ENCODE measurements at places on chromosomes 6 and 20.
A peak's percentile ranks its signal among the peaks of the same experiment; 100 is the strongest.

- no peaks in the 10 kb centered on the region for H3K36me3 ChIP-seq
- H3K27me3 ChIP-seq, result no peaks in the 10 kb centered on the region
- H3K27ac ChIP-seq, result no peak overlapping the region
- no peaks in the 10 kb centered on the region for H3K4me1 ChIP-seq
Measured at GRCh38 chr20:13325033-13325432, 104.0 kb downstream of the ISM1 start.

DNA sequence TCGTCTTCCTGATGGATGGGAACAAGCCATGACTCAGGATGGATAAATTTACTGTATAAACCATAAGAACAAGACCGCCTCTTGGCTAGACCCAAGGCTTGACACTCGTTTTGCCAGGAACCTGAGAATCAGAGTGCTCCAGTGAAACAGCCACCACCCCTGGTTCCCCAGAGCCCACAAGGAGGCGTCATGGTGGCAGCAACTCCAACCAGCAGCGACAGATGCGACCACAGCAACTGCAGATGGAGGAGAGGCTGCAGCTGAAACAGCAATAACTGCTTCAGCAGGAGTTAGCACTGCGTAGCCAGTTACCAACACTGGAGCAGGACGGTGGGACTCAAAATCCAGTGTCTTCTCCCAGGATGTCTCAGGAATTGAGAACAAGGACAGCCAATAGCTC, 100.9 kb upstream of the SAMD5 start:
- H3K27me3 ChIP-seq, result no peaks in the 10 kb centered on the region
- H3K4me3 ChIP-seq, result no peak overlapping the region
- no peak for DNase-seq
- no peaks in the 10 kb centered on the region for H3K4me1 ChIP-seq

- peaks cover 25% of the 10 kb centered on the region for H3K36me3 ChIP-seq
- no peaks in the 10 kb centered on the region for H3K27me3 ChIP-seq
- H3K27ac ChIP-seq, result no peak overlapping the region
Measured at GRCh38 chr6:2771079-2771478, 5.9 kb downstream of the WRNIP1 start.

DNA sequence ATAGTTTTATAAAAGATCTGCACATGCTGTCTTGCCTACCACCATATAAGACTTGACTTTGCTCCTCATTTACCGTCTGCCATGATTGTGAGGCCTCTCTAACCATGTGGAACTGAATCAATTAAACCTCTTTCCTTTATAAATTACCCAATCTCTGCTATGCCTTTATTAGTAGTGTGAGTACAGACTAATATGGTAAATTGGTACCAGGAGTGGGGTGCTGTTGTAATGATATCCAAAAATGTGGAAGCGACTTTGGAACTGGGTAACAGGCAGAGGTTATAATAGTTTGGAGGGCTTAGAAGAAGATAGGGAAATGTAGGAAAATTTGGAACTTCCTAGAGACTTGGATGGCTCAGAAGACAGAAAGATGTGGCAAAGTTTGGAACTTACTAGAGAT, 64.2 kb upstream of the TFAP2D start:
- no peaks in the 10 kb centered on the region for H3K4me1 ChIP-seq
- H3K36me3 ChIP-seq, result no peaks in the 10 kb centered on the region
- DNase-seq, result no peak
- H3K27ac ChIP-seq, result no peak overlapping the region

DNA sequence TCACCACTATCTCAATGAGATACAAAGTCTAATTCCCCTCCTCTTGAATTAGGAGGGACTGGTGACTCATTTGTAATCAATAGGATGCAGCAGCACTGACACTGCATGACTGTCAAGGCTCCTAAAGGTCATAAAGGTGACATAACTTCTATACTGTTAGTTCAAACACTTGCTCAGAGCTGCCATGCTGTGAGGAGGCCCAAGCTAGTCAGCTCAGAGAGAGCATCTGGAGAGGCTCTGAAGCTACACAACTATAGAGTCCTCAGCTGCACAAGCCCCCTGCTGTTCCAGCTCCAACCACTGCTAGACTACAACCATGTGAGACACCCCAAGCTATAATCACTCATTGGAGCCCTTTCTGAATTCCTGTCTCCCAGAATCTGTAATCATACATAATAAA, 17.0 kb upstream of the HEY2 start:
- no peak overlapping the region for H3K27ac ChIP-seq
- H3K27me3 ChIP-seq, result peaks cover 5% of the 10 kb centered on the region
- H3K4me3 ChIP-seq, result no peak overlapping the region
- no peaks in the 10 kb centered on the region for H3K4me1 ChIP-seq

- no peak overlapping the region for H3K27ac ChIP-seq
- peaks cover 6% of the 10 kb centered on the region for H3K4me1 ChIP-seq
- DNase-seq, result no peak
- no peaks in the 10 kb centered on the region for H3K27me3 ChIP-seq
- no peak overlapping the region for H3K4me3 ChIP-seq
- H3K36me3 ChIP-seq, result no peaks in the 10 kb centered on the region
Measured at GRCh38 chr20:47396762-47397476, 40.4 kb upstream of the ZMYND8 start.

DNA sequence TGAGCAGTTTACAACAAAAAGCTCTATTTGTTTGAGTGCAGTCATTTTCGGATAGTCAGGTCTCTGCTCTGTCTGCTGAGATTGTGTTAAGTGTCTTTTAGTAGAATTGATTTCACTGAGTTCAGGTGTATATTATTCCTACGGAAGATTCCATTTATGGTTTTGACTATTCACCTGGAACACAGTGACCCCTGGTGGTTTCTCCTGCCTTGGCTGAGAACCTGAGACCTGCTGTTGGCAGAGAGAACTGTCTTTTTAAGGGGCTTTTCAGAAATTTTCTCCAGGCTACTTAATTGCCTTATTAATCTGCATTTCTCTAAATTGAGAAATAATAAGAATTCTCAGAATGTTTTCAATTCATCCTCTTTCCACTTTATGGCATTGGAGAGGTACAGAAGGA, 508.0 kb downstream of the TBC1D32 start:
- no peak overlapping the region for H3K27ac ChIP-seq
- H3K4me1 ChIP-seq, result no peaks in the 10 kb centered on the region
- DNase-seq, result no peak
- H3K27me3 ChIP-seq, result no peaks in the 10 kb centered on the region
- no peaks in the 10 kb centered on the region for H3K36me3 ChIP-seq
- H3K4me3 ChIP-seq, result no peak overlapping the region

- H3K4me1 ChIP-seq, result peaks cover 9% of the 10 kb centered on the region
- no peaks in the 10 kb centered on the region for H3K27me3 ChIP-seq
- no peak overlapping the region for H3K27ac ChIP-seq
- no peak overlapping the region for H3K4me3 ChIP-seq
- H3K36me3 ChIP-seq, result no peaks in the 10 kb centered on the region
Measured at GRCh38 chr20:41697861-41698559, 79.8 kb upstream of the CHD6 start.

DNA sequence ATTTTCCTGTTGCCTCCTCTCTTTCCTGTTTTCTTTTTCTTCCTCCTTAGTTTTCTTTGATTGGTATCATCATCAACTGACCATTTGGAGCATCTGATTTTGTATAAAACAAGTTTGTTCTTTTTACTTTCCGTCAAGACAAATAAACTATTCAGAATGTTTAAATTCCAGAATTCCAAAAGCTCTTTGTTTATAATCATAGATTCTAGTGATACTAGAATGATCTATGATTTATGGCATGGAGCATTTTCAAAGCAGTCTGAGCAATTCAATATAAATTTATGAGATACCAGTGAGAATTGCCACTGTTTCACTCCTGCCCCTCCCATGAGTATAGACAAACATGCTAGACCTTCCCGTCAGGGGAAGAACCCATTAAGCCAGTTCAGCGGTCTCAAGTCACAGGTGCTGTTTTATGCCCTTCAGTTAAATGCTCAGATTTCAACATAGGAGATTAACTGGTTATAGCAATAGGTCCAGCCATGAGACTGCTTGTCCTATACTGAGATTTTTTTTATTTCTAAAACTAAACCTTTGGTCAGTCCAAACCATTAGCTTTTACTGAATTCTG, 60.7 kb downstream of the GRIK2 start:
- H3K4me3 ChIP-seq, result no peak overlapping the region
- no peaks in the 10 kb centered on the region for H3K36me3 ChIP-seq
- H3K27ac ChIP-seq, result no peak overlapping the region
- DNase-seq, result no peak

GRCh38 chr20:53654932-53655624, 61.4 kb upstream of the ZNF217 start:
- H3K27ac ChIP-seq, result peak overlapping the region; percentile 62
- DNase-seq, result no peak
- no peaks in the 10 kb centered on the region for H3K27me3 ChIP-seq
- H3K4me3 ChIP-seq, result peak overlapping the region; percentile 19
- H3K4me1 ChIP-seq, result peaks cover 13% of the 10 kb centered on the region
- no peaks in the 10 kb centered on the region for H3K36me3 ChIP-seq

GRCh38 chr6:22499815-22500214, 69.6 kb upstream of the HDGFL1 start:
- H3K27me3 ChIP-seq, result no peaks in the 10 kb centered on the region
- H3K4me3 ChIP-seq, result no peak overlapping the region
- no peak for DNase-seq
- H3K27ac ChIP-seq, result no peak overlapping the region
- no peaks in the 10 kb centered on the region for H3K36me3 ChIP-seq
